ENCODE measurements at places on chromosomes 6 and 20. TPM values are rescaled to one million over a fixed set of nuclear protein-coding genes. Genes with fewer than 3 reads are reported as not detected.

KCNB1 gene
- 12.3 TPM for polyA plus RNA-seq

CYP39A1 gene
- polyA plus RNA-seq, result 22.6 TPM

PDYN gene
- polyA plus RNA-seq, result not detected

SALL4 gene
- polyA plus RNA-seq, result not detected

TRIM31 gene
- polyA plus RNA-seq, result not detected

PPP1R14C gene
- 9.2 TPM for polyA plus RNA-seq

PLTP gene
- 37.3 TPM for polyA plus RNA-seq

FABP7 gene
- 164 TPM for polyA plus RNA-seq

HCRTR2 gene
- not detected for polyA plus RNA-seq

HTR1E gene
- 0.58 TPM for polyA plus RNA-seq

YIPF3 gene
- 79.4 TPM for polyA plus RNA-seq

TP53TG5 gene
- 3.8 TPM for polyA plus RNA-seq

AGER gene
- not detected for polyA plus RNA-seq

KCNK5 gene
- polyA plus RNA-seq, result not detected

PPIL4 gene
- 55.7 TPM for polyA plus RNA-seq

SLC17A1 gene
- not detected for polyA plus RNA-seq

TRIM10 gene
- not detected for polyA plus RNA-seq

TRDN gene
- polyA plus RNA-seq, result not detected

DYNLT2 gene
- polyA plus RNA-seq, result 2.8 TPM

GPX5 gene
- not detected for polyA plus RNA-seq

ADGRF1 gene
- polyA plus RNA-seq, result not detected

IL17F gene
- 12.9 TPM for polyA plus RNA-seq

SLC32A1 gene
- polyA plus RNA-seq, result 29.4 TPM

BMP2 gene
- polyA plus RNA-seq, result 0.79 TPM

SNRPB gene
- 11.7 TPM for polyA plus RNA-seq

SNAP91 gene
- 112 TPM for polyA plus RNA-seq

CDH4 gene
- polyA plus RNA-seq, result 0.45 TPM

MTFR2 gene
- 7.8 TPM for polyA plus RNA-seq

FAM83B gene
- not detected for polyA plus RNA-seq

MAP3K7 gene
- polyA plus RNA-seq, result 32.1 TPM

ZSCAN23 gene
- 1.2 TPM for polyA plus RNA-seq

GPR63 gene
- 129 TPM for polyA plus RNA-seq

TNNC2 gene
- polyA plus RNA-seq, result not detected

KCNQ2 gene
- 8.7 TPM for polyA plus RNA-seq

FAXC gene
- polyA plus RNA-seq, result 36.1 TPM

LAMA2 gene
- polyA plus RNA-seq, result 1.2 TPM

SLC17A2 gene
- not detected for polyA plus RNA-seq

BHLHE23 gene
- polyA plus RNA-seq, result not detected

OXT gene
- not detected for polyA plus RNA-seq

ABHD12 gene
- polyA plus RNA-seq, result 28.3 TPM

MACROD2 gene
- polyA plus RNA-seq, result 36.7 TPM

BPIFB3 gene
- not detected for polyA plus RNA-seq

EFCAB8 gene
- polyA plus RNA-seq, result not detected

ZNF341 gene
- 1.9 TPM for polyA plus RNA-seq

PACRG gene
- polyA plus RNA-seq, result 9.0 TPM

SLC13A3 gene
- polyA plus RNA-seq, result 0.78 TPM

SPTLC3 gene
- polyA plus RNA-seq, result 0.46 TPM

PHACTR1 gene
- 2.1 TPM for polyA plus RNA-seq

TMEM74B gene
- 1.9 TPM for polyA plus RNA-seq

NOL7 gene
- polyA plus RNA-seq, result 334 TPM

ME1 gene
- polyA plus RNA-seq, result 90.1 TPM

SMPDL3A gene
- 46.3 TPM for polyA plus RNA-seq

NMBR gene
- 1.1 TPM for polyA plus RNA-seq

SH3BGRL2 gene
- polyA plus RNA-seq, result 2.0 TPM

PSORS1C2 gene
- polyA plus RNA-seq, result not detected

RRAGD gene
- 25.5 TPM for polyA plus RNA-seq

HSF2 gene
- 27.2 TPM for polyA plus RNA-seq

COL20A1 gene
- polyA plus RNA-seq, result 1.3 TPM

FAM162B gene
- polyA plus RNA-seq, result not detected

HAO1 gene
- not detected for polyA plus RNA-seq

Measured in Purkinje cell (primary cell).